Dermis blood vessel endothelial cell (primary cell): ENCODE measurements at places on chromosomes 1 and 21.
A peak's percentile ranks its signal among the peaks of the same experiment; 100 is the strongest.

GRCh38 chr1:1950940-1951339 lies 31.9 kb upstream of the TMEM52 start:
- DNase-seq, result no peak

- no peak for DNase-seq
Measured at GRCh38 chr1:29785137-29785527, 548.8 kb downstream of the PTPRU start.

DNA sequence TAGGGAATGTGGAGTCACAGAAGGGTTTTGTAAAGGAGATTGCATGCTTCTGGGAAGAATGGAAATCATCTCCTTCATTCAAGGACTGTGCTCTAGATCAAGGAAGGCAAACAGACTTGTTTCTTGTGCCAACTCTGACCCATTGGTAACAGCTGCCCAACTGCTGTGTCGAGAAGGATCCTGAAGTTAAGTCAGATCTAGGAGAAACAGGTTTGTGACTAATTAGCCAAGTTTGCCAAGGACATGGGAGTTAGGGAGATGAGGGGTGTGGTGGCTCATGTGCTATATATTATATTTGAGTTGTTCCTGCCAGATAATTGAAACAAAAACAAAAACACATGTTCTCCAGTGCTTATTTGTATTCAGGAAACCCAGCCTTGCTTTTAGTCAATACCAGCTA lies 251.2 kb upstream of the USP24 start:
- DNase-seq, result no peak

- DNase-seq, result peak; percentile 48
Measured at GRCh38 chr1:101237229-101237837, 514 bp downstream of the S1PR1 start.
